ENCODE measurements at places on chromosomes 13 and 19. TPM values are rescaled to one million over a fixed set of nuclear protein-coding genes. Genes with fewer than 3 reads are reported as not detected.

The ATP11A gene
- 46.3 TPM for polyA plus RNA-seq

The GSK3A gene
- 54.2 TPM for polyA plus RNA-seq

- peak; percentile 45 for DNase-seq
These were observed 2.1 kb downstream of the MAST1 start for GRCh38 chr19:12840091-12841079.

GRCh38 chr19:29247051-29247450 lies 34.1 kb upstream of the UQCRFS1 start:
- no peak for DNase-seq

- no peak for DNase-seq
These were observed 7.6 kb upstream of the ALOX5AP start for GRCh38 chr13:30727491-30728355.

Measured in lung (tissue), 17 donors.